WERI-Rb-1 (cell line): ENCODE measurements at places on chromosomes 16 and 17.

DNA sequence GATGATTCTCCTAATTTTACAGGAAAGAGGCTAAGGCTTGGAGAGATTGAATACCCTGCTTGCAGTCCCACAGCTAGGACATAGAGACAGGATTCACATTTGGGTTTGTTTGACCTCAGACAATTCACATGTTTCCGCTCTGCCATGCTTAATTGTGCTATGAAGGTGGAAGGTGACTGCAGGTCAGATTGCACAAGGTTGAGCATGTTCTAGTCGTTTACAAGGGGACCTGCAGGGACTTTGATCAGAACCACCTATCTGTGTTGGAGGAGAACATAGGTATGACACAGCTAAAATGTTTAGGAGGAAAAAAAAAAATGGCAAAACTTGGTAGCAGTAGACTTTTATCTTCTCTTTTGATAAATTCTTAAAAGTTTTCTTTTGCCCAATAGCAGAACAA, 4.9 kb upstream of the ANKFN1 start:
- no peak for DNase-seq

- no peak for DNase-seq
Observed at GRCh38 chr17:68792042-68792685, 163.0 kb downstream of the ABCA8 start.

GRCh38 chr17:79201536-79202227, 127.1 kb downstream of the ENGASE start:
- DNase-seq, result peak; percentile 59

- DNase-seq, result no peak
Observed at GRCh38 chr17:34465789-34466188, 102.8 kb upstream of the CCL1 start.

DNA sequence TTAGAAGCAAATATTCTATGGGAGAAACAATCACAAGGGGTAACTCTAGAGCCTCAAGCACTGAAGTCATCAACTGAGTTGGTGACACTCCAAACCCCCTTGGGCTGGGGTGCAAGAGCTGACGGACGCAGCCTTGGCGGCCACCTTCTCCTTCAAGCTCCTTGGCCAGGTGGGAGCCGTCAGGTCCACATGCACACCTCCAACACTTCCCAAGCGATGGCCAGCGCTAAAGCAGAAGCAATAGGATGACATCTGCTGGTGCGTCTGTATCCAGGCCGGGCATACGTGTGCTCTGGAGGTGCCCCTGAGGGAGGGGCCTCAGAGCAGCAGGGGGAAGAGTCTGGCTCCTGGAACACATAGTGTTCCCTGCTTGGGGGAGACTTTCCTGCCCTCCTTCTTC, 12.2 kb upstream of the FOXJ1 start:
- DNase-seq, result peak; percentile 63

DNA sequence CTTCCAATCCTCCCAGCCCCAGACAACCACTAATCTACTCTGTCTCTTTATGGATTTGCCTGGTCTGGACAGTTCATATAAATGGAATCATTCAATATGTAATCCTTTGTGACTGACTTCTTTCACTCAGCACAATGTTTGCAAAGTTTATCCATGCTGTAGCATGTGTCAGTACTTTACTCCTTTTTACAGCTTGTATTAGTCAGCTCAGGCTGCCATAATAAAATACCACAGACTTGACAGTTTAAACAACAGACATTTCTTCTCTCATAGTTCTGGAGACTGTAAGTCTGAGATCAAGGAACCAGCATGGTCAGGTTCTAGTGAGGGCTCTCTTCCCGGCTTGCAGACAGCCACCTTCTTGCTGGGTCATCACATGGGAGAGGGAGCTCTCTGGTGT, 41.3 kb downstream of the GPRC5B start:
- peak; percentile 22 for DNase-seq

DNA sequence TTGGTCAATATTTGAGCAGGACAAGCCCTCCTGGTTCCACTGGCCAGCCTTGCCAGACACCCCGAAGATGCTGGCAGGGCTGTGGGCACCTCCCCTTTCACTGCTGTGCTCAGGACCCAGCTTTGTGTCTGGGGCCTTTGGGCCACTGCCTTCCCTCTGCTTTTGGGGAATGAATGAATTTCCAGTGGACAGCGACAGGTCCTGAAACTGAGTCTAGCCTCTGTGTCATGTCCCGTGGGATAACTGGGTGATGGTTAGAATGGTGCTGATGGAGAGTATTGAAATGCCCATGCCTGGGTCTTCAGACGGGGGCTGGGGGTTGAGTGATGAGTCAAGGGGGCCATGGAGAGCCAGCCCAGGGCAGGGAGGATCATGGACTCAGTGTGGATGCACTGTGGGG, 135.8 kb downstream of the FOXL1 start:
- DNase-seq, result no peak

- DNase-seq, result no peak
Observed at GRCh38 chr17:66885417-66885816, 50.5 kb downstream of the CACNG5 start.

DNA sequence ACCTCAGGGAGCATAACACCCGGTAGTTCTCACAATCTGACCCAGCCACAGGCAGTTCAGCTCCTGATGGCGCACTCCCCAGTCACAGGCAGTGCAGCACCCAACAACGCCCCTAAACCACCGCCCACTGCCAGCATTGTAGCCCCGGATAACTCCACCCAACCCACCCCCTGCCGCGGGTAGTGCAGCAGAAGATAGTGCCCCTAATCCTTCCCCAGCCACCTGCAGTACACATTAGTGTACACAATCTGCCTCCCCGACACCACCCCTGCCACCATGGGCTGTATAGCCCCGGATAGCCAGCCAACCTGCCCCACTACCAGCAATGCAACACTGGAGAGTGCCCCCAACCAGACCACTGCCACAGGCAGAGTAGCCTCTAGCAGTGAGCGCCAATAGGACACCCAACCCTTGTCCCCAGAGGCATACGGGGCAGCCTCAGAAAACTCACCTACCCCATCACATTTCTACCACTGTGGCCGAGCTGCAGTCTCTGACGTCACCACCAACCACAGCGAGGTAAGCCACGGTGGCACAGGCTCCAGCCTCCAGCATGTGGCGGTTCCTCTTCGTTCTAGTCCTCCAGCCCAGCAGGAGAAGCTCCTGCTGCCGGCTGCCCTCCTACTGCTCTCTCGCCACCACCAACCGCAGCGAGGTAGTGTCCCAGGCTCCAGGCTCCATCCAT, 877.3 kb downstream of the KCNJ18 start:
- DNase-seq, result no peak

GRCh38 chr16:987906-988305, 6.3 kb downstream of the SOX8 start:
- no peak for DNase-seq

DNA sequence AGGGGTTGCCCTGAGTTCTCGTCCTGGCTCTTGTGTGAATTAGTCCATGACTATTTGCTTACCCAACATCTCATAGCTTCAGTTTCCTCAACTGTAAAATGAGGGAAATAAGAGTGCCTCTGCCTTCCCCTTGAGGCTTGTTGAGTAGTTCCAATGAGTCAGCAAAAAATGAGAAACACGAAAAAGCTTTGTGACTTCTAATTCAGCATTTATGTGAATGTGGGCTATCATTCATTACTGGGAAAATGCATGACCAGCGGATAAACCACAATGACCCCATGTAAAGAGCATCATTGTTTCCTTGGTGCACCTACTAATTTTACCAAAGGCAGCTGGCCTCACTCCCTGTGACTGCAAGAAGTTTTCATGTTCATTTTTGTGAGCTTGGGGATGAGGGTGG, 374.6 kb upstream of the HSBP1 start:
- no peak for DNase-seq

GRCh38 chr17:3663102-3664011, 5.0 kb downstream of the TAX1BP3 start:
- DNase-seq, result peak; percentile 42

GRCh38 chr17:51653878-51654277, 393.5 kb downstream of the UTP18 start:
- no peak for DNase-seq

DNA sequence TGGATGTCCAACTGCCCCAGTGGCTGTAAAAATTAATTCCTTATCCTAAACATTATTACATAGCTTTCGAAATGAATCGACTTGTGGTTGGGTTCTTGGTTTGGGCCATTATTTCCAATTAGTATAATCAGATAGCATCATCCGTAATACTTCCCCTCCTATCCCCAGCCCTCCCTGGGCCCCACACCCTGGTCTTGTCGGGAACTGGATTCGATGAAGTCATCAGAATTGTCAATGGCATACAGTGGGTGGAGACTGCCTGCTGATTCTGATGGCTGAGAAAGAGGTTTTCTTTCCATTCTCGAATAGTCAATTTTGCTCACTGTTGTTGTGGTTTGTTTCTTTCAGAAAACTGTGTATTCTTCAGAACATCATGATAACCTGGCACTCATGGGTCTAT, 395.1 kb downstream of the SEC14L1 start:
- no peak for DNase-seq

DNA sequence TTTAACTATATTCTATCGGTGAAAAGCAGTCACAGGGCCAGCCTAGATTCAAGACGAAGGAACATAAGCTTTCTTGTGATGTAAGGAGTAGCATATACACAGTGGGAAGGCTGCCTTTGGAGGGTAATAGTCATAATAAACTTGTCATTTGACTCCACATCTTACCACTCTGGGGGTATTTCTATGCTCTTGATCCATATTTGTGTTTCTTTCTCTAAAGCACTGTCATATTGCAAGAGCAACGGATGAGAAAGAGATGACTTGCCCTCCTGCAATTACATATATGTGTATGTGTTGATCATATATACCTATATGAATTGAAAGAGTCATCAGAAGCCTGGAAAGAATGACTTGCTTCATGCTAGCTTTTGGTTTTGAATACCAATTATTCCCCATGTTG, 225.4 kb upstream of the HS3ST3A1 start:
- DNase-seq, result no peak

DNA sequence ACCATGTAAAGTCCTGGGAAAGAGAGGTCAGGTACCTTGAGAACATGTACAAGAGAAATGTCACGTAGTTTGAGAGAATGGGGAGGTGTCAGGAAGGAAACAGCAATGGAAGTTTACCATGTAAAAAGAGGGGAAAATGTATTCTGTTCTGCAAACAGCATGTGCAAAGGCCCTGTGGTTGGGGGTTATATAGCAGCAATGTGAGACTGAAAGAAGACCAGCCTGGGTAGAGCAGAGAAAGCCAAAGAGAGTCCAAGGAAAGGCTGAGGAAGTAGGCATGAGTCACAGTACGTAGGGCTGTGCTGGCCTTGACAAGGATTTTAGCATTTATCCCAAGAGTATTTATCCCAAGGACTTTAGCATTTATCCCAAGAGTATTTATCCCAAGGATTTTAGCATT, 141.3 kb upstream of the CACNG3 start:
- DNase-seq, result no peak

DNA sequence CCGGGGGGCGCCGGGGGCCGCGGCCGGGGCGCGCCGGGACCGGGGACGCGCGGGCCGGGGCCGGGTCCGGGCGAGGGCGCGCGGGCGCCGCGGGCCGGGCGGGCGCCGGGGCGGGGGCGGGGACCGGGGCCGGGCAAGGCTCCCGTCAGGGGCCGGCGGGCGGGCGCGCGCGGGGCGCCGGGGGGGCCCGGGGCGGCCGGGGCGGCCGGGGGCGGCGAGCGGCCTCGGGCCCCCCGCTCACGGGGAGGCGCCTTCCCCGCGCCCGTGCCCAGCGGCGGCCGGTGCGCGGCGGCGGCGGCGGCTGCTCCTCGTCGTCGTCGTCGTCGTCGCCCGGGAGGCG, 563 bp downstream of the ZCCHC14 start:
- DNase-seq, result no peak

DNA sequence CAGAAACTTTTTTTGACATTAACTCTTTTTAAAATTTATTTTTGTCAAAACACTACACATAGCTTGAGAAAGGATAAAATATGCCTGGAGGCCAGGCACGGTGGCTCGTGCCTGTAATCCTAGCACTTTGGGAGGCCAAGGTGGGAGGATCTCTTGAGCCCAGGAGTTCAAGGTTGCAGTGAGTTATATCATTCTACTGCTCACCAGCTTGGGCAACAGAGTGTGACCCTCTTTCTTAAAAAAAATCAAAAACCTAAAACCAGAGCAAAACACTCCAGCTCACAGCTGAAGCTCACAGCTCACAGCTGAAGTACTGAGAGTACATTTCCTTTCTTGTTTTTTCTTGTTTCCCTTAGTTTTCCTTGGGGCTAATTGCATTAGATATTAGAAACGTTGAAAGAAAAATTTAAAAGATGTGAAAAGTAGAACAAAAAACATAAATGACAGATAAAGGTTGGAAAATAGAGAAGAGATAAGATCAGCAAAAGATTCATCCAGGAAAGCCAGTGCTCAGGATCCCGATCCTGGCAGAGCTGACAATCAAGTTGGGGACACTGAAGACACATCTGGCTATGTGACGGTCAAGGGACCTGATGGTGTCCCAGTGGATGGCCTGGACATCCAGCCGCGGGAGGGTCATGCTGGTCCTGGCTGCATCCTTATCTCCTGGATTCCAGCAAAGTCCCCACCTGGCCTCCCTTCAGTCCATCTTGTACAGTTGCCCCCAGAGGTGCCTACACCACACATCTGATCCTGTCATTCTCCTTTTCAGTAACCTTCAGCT, 9.8 kb downstream of the CHST6 start:
- no peak for DNase-seq

GRCh38 chr17:58728798-58729197, 26.9 kb upstream of the PPM1E start:
- DNase-seq, result no peak

DNA sequence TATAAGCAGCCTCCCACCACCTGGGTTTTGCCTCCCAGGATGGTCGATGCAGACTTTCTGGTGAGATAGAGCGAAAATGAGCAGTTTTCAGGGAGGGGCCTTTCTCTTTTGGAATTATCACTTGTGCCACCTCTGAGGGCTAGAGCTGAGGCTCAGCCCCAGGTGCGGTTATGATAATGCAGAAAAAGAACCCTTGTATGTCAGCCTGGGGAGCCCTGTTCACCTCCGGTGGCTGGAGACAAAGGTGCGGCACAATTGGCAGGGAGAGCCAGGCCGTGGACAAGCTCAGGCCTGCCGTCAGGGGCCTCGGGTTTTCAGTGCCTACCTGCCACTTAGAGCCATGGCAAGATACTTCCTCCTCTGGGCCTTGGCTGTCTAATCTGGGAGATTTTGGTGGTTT, 4.4 kb downstream of the SCPEP1 start:
- no peak for DNase-seq
